ENCODE measurements at places on chromosomes 5 and 9.

GRCh38 chr9:71647094-71647591 is 121.2 kb downstream of the CEMIP2 start:
- DNase-seq, result peak; percentile 97

GRCh38 chr9:77981332-77981731 is 50.3 kb downstream of the GNAQ start:
- DNase-seq, result peak; percentile 84

DNA sequence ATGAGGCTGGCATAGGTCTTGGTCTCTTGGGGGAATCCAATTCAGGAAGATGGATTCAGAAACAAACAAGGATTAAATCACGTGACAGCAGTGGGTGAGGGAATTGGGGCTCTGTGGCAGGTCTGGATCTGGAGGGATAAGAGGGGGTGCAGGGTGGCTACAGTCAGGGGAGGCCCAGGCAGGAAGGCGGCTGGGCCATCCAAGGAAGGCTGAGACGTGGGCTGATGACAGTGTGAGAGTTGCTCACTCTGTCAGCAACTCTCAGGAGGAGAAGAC is 65.8 kb upstream of the COL5A1 start:
- no peak for DNase-seq

GRCh38 chr5:154540600-154540999 is 62.6 kb upstream of the HAND1 start:
- DNase-seq, result no peak

GRCh38 chr5:39980056-39980455 is 555.3 kb upstream of the DAB2 start:
- no peak for DNase-seq

- DNase-seq, result no peak
Observed at GRCh38 chr5:163089230-163089629, 348.2 kb upstream of the CCNG1 start.

DNA sequence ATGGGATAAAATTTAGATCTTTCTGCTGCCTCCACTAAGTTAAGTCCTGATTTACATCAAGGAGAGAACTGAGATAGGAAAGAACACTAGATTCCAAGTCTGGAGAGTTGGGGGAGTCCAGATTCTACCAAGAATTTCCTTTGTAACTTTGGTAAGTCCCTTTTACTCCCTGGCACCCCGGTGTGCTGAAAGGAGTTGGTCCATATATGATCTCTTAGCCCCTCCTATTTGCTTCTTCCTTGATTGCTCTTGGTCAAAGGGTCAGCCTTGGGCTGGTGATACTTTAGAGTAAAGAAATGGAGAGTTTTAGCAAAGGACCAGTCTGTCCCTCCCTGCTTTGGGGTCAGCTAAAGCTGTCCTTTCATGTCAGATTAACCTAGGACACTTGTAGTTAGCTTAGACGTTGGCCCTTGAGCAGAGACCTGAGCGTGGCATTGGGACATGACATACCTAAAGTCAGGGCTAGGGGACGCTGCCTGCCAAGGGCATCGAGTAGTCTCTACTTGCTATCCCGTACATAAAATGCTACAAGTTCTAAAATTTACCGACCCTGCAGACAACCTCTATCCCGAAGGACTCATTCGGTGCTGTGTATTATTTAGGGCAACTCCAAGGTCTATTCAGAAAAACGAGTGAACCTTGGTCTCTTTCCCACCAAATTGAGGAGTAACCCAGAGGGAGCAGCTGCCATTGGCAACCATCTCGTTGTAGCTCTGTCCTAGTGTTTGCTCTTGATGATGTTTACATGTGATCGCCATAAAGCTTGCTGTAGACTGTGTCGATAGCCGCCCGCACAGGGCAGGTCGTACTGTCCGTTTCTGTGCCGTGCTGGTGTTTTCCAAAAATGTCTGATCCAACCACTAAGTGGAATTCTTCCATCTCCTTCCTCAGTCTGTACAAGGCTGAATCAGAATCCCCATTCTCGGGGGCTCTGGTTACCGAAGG is 94.4 kb downstream of the PDE6A start:
- DNase-seq, result no peak

DNA sequence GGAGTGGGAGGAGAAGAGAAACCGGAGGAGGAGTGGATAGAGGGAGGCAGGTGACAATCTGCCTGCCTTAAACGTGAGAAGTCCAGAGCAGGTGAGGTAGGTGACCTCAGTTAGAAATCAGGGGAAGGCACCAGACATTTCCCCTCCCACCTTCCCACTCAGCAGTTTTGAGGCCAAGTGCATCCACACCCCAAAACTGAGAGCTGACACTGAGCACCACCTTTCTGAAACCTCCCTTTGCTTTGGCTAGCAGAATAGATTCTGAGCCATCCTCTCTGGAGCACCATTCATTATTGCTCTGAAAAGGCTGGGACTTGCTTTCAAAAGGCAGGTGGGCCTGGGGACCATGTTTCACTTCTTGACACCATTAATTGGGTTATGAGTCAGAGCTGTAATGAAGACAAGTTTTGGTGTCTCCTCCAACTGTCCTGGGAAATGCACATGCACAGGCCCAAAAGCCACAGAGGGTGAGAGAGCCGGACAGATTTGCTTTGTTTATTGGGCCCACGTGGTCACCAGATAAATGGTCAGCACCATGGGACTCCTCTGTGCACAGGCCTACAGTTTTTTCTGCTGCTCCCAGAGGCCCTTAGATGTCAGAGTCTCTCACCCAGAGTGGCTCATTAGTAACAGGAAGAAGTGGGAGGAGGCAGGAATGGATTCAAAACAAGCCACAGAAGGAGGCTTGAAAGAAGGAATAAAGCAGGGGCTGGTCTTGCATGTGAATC is 314.7 kb downstream of the TLE1 start:
- no peak for DNase-seq

- peak; percentile 48 for DNase-seq
Observed at GRCh38 chr5:160287378-160288051, 24.8 kb downstream of the CCNJL start.

DNA sequence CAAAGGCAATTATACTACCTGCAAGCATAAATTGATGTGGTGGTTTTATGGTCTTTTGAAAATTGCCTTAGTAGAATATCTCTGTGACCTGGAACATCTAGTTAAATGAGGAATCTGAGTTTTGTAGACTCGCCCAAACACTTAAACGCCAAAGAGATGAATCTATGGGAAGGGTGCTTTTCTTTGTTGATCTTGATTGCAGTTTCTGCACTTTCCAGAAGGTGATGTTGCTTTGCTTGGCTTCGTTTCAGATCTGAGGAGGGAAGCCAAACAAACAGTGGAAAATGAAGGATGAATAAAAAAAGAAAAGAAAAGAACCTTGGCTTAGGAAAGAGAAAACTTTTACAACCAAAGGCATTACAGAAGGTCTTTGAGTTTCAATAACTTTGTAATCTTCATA is 1021.2 kb downstream of the NR2F1-AS1 start:
- no peak for DNase-seq

- peak; percentile 78 for DNase-seq
Observed at GRCh38 chr5:62779010-62779422, 200.4 kb downstream of the LRRC70 start.

DNA sequence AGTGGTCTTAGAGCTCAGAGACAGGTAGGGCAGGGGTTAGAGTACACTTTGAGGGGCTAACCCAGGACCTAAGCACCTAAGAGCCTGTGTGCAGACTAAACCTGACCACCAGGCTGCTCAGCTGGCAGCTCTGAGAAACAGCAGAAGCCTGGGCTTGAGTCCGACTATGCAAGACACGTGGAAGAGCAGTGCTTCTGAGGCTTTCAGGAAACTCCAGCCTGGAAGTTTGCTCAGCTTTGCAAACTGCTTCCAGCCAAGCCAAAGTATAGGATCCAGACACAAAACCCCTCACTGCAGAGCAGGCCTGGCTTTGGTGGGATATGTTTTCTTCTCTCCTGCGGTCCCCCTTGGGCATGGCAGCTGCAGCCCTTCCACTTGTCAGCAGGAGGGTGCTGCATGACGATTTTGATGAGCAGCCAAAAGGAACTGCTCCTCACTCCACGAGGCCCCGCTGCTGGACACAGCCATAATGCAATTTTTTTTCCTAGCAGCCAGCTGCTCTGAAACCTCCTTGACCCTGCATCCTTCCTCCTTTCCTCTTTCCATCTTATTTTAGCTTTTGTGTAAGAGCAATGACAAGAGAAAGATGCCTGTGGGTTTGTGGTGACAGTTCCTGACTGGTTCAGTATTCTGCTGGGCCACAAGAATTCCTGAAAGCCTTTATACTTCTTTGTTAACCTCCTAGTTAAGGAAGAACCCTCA is 123.1 kb downstream of the LIFR start:
- DNase-seq, result peak; percentile 89

- no peak for DNase-seq
Observed at GRCh38 chr5:135395451-135395850, 3.6 kb downstream of the MACROH2A1 start.

GRCh38 chr9:68919661-68920060 is 94.3 kb downstream of the PRKACG start:
- no peak for DNase-seq

DNA sequence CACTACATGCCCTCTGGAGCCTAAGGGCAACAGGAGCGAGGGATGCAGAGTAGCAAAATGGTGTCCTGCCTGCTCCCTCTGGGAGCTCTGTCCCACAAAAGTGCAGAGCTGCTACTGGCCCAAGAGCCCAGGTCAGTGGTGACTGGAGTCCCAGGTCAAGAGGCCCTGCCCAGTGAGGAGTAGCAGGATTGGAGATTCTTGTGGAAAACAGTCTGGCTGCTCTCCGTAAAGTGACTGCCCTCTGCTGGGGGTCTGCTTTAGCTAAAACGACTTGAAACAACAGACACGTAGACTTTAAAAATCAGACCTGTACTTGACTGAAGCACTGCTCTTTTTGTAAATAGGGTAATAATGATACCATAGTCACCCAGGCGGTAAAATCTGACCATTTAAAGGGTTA is 917.0 kb downstream of the MAT2B start:
- DNase-seq, result peak; percentile 50

GRCh38 chr9:125409637-125410521 is 148.3 kb downstream of the GAPVD1 start:
- DNase-seq, result no peak

- DNase-seq, result peak; percentile 26
Observed at GRCh38 chr5:179817890-179818745, 2.6 kb upstream of the SQSTM1 start.

GRCh38 chr5:171739271-171739670 is 46.3 kb upstream of the SMIM23 start:
- no peak for DNase-seq

- DNase-seq, result no peak
Observed at GRCh38 chr5:72814864-72815263, 1.6 kb upstream of the TNPO1 start.

GRCh38 chr9:120374817-120375216 is 205.2 kb downstream of the CDK5RAP2 start:
- DNase-seq, result no peak

- no peak for DNase-seq
Observed at GRCh38 chr9:25742256-25742655, 64.0 kb upstream of the TUSC1 start.

- no peak for DNase-seq
Observed at GRCh38 chr5:78624011-78624541, 24.5 kb downstream of the LHFPL2 start.

GRCh38 chr9:80504601-80505230 is 933.0 kb downstream of the TLE4 start:
- no peak for DNase-seq

- no peak for DNase-seq
Observed at GRCh38 chr5:141494761-141495452, 6.0 kb downstream of the PCDHGC5 start.

- DNase-seq, result no peak
Observed at GRCh38 chr5:174424219-174425053, 299.9 kb upstream of the MSX2 start.

- peak; percentile 52 for DNase-seq
Observed at GRCh38 chr5:58871648-58872242, 288.9 kb downstream of the RAB3C start.

DNA sequence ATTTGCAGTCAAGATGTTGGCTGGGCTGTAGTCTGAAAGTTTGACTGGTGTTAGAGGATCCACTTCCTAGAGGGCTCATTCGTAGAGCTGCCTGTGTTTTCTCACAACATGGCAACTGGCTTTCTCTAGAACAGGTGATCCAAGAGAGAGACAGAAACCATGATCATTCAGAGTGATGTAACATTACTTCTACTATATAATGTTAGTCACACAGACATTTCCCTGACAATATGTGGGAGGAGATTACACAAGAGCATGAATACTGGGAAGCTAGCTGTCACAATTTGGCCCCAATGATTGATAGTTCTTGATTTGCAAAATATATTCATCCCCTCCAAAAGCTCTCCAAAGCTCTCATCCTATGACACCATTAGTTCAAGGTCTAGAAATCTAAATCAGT is 10.9 kb upstream of the TMEM161B start:
- DNase-seq, result peak; percentile 14

DNA sequence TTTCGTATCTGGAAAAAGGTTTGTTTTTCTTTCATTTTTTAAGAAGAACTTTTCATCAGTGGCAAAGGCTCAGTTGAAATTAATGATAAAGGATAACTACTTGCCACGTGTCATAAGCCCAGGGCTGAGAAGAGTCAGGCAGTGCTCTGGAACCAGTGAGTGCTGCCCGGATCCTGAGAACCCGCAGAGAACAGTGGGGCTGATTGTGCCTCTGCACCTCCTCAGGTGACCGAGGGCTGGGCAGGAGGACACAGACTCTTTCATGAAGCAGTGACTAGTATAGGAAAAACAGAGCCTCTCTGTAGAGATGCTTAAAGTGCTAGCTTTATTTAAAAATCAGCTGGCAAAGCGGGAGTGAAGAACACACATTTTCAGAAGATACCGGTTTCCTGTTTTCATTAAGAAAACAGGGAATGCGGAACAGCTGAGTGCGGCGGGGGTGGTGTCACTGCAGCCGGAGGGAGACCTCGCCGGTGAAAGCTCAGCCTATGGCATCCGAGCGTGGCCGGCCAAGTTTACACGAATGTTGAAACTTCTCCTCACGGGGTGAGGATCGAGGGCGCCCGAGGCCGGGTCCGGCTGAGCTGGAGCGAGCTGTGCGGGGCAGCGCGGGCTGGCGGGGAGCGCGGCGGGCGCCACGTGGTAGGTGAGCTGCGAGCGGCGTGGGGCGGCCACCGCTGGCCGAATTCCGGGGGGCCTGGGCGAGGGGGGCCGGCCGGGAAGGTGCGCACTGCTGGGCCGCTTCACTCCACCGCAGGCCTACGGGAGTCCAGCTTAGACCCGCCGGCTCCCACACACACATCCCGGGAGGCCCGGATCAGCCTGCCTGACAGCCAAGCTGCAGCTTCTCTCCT is 134.7 kb upstream of the DMRT1 start:
- DNase-seq, result peak; percentile 42
